ENCODE measurements at places on chromosomes 1 and 21.

DNA sequence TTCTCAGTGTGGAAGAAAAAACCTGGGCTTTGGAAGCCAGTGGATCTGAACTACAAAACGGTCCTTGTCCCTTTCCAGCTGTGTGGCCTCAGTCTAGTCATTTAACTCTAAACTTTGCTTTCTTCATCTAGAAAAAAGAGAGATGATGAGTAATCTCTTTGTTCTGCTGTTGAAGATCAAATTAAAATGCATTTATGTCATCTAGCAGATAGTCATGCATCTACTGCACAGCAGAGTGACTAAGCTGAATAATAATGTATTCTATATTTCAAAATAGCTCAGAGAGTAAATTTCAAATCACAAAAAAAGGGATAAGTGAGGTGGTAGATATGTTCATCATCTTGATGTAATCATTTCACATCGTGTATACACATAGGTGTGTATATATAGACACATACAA is 473.2 kb downstream of the DSCAM start:
- DNase-seq, result no peak

DNA sequence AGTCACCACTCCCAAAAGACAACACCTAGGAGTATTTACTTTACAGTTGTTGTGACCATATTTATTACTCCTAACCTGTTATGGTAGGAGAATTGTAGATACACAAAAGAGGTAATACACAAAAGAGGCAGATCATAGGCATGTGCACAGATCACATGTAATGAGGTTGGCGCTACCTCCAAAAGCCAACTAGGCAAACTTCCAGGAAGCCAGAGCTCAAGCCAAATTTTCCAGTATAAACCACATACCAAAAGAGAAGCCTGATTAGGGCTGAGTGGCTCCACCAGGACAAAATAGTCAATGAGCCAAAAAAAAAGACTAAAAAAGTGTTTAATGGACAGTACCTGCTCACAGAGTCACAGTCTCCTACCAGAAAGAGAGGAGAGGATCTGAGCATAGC is 195.0 kb upstream of the PBX1 start:
- no peak for DNase-seq

DNA sequence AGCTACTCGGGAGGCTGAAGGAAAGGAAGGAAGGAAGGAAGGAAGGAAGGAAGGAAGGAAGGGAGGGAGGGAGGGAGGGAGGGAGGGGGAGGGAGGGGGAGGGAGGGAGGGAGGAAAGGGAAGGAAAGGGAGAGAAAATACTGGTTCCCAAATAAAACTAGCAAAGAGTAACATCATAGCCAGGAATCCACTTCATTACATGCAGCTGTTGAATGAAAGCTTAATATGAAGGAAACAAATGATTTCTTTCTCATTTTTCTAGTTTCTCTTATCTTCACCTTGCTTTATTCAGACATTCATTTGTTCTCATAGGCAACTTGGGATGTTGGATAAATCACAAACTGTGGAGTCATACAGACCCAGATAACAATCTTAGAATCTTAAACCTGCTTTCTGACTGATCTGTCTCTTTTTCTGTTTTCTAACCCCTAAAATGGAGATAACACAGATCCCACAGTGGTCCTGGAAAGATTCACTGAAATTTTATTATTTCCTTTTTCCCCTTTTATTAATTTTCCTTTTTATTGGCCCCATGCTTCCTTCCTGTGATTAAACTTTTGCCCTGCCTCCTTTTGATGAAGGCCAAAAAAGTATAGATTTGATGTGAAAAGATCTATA is 52.5 kb upstream of the USH2A start:
- no peak for DNase-seq

DNA sequence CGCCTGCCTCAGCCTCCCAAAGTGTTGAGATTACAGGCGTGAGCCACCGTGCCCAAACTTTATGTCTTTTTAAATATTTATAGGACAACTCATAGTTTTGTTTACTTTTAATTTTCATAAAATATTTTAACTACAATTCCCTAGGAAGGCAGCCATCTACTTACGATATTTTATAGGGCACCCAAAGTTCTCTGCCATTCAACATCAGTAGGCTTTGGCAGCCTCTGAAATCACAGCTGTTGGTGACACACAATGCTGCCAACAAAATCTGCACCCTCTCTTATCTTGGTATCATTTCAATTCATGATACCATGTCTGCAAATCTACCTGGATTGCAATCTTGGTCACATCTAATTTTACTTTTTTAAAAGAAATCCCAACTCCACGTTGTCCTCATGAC is 27.1 kb upstream of the ERO1B start:
- DNase-seq, result no peak

- no peak for DNase-seq
Observed at GRCh38 chr1:77632216-77632615, 50.2 kb downstream of the ZZZ3 start.

GRCh38 chr1:20149601-20150325 is 10.6 kb downstream of the PLA2G2F start:
- no peak for DNase-seq

GRCh38 chr21:17295997-17296396 is 216.8 kb upstream of the CXADR start:
- DNase-seq, result no peak

DNA sequence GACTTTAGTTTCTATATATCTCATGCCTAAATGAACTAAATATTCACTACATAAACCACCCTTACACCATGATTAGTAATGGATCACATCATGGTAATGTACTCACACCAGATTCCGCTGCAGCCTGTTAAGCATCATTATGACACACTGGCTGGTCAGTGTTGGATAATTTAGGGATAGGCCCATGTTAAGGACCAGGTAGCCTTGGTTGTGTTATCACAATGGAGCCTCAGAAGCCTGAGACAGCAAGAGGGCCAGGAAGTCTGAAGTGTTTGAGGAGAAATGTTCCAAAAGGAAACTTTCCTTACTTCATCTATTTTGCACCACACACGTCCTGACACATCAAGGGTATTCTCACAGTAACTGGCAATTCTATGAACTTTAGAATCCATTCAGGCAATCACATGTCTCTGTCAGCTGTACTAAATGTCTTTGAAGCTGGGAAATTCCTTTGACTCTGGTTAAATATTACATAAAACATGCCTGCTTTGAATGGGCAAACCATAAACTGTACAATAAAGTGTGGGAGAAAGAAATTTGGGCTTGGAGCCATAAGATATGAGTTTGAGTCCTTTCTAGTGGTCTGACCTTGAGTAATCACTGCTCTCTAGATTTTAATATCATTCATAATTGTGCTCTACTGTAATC is 105.3 kb upstream of the DPT start:
- no peak for DNase-seq

DNA sequence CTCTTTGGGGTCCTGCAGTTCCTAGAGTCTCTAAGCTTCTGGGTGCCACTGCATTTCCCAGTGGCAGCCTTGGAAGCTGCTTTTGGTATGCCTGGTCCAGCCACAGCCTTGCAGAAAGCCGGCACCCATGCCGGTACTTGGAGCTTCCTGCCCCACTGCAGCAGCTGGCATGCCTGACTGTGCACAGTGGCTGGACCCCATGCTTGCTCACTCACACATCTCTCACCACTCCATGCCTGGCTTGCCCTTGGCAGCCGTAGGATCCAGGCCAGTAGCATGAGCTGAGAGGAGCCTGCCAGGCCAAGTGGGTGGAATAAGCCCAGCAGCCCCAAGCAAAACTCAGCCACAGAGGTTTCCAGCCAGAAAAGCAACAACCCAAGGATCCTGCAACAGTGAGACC is 20.3 kb upstream of the FNBP1L start:
- no peak for DNase-seq

GRCh38 chr1:109655615-109656519 is at the start of gene GSTM4:
Gene GSTM4, plus strand, starts transcription at chr1:109656099. Its CDS starts 291 bp downstream, at chr1:109656390.
- DNase-seq, result peak; percentile 31

DNA sequence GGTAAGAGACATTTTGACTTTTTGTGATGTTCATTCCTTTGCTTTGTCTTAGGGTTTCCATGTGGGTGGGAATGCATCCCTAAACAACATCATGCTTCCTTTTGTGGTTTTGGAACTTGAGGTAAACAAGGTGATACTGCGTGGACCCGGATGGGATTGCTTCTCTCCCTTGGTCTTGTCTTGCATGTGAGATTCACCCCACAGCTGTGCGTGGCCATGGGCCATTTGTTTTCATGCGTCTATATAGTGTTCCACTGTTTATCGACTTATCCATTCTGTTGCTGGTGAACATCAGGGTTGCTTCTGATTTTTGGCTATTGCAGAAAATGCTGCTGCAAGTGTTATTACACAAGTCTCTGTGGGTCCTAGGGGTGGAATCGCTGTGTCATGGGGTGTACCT is 21.1 kb downstream of the CRYAA start:
- DNase-seq, result no peak

- DNase-seq, result no peak
Observed at GRCh38 chr1:56032096-56032676, 547.2 kb downstream of the PLPP3 start.

GRCh38 chr21:38359090-38359489 is 102.3 kb downstream of the KCNJ15 start:
- DNase-seq, result no peak

GRCh38 chr1:110945626-110946025 is 18.1 kb downstream of the LRIF1 start:
- DNase-seq, result no peak
